ENCODE measurements at places on chromosomes 12 and 14.

DNA sequence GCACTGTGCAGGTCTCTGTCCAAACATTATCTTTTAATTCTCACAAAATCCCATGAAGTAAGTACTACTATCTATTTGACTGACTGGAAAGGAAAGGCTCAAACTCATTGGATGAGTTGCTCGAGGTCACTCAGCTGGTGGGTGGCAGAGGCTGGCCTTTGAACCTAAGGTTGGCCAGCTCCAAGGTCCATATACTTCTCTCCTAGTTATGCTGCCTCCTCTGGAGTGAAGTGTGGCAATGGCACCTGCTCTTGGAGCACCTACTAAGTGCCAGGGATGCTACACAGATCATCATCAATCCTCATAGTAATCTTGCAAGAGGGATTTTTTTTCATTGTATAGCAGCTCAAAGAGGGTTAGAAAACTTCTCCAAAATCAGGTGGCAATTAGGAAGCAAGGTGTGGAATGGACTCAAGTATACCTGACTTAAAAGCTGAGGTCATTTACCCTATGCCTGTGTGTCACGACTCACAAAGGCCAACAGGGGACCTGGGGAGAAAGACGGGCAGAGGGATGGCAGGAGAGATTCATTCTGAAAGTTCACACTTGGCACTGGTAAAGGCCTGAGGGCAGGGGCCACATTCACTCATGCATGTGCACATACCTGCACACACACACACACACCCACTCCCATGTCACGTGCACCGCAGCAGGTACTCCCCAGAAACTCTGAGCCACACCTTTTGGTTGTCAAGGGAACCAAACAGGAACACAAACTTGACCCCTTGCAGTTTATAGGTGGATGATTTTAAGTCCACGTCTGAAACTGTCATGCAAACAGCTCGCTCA is 146.4 kb downstream of the FOXN3 start:
- DNase-seq, result peak; percentile 17

- DNase-seq, result no peak
These were observed 169.8 kb downstream of the OTOGL start for GRCh38 chr12:80268924-80269749.

DNA sequence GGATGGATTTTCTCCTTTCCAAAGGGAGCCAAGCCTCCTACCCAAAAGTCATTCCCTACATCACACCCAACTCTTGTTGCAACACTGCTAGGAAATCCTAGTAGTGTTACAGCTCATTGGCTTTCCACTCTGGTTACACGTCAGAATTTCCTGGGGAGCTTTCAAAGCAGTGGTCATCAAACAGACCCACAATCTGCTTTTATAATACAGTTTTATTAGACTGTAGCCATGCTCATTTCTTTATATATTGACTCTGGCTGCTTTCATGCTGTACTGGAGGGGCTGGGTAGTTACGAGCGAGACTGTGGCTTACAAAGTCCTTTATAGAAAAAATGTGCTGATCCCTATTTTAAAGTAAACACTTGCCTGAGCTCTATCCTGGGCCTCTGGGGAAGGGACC is 34.3 kb downstream of the ZFYVE26 start:
- no peak for DNase-seq

- DNase-seq, result no peak
These were observed 231.2 kb downstream of the ETNK1 start for GRCh38 chr12:22856178-22856577.

- no peak for DNase-seq
These were observed 128.4 kb downstream of the RBM19 start for GRCh38 chr12:113837528-113838296.

DNA sequence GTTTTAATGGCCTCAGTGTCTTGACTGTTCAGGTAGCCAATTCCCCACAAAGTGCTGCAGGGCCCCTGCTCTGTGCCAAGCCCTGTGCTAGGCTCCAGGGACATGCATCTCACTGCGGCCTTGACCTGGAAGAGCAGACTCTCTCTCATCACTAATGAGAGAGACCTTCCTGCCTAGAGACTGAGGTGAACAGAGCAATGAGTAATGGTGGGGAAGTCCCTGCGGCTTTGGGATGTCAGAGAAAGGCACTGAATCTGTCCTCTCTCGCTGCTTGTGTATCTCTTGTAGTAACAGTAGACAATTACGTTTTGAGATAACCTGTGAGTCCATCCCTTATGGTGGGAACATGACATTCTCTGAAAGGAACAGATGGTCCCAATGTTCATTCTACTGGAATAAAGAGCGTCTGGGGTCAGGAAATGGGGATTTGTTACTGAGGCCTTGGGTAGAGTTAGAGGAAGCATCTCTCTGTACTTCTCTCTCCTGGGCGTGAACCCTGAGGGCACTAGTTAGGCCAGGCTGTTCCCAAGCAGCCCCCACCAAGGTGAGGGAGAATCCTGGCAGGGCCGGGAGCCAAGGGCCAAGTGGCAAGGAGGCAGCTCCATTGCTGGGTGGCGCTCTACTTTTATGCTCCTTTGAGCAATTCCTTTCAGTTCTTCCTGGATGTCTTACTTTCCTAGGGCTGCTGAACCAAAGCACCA is 13.5 kb downstream of the NFATC4 start:
- no peak for DNase-seq

DNA sequence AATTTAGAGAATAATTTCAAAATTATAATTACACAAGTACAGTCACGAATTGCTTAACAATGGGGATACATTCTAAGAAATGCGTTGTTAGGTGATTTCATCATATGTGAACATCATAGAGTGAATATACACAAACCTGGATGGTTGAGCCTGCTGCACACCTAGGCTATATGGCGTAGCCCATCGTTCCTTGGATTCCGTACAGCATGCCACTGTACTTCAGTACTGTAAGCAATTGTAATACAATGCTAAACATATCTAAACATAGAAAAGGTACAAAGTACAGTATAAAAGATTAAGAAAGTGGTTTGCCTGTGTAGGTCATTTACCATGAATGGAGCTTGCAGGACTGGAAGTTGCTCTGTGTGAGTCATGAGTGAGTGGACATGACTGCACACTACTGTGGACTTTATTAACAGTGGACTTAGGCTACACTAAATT is 286.2 kb downstream of the CACNA1C start:
- no peak for DNase-seq

- DNase-seq, result no peak
These were observed 27.3 kb upstream of the CHPT1 start for GRCh38 chr12:101670007-101670671.

- DNase-seq, result no peak
These were observed 229.9 kb upstream of the HMGA2 start for GRCh38 chr12:65594409-65594808.

GRCh38 chr12:130041983-130042812 is 120.1 kb upstream of the FZD10 start:
- DNase-seq, result no peak

- DNase-seq, result no peak
These were observed 15.3 kb upstream of the PIK3C2G start for GRCh38 chr12:18246066-18246465.

DNA sequence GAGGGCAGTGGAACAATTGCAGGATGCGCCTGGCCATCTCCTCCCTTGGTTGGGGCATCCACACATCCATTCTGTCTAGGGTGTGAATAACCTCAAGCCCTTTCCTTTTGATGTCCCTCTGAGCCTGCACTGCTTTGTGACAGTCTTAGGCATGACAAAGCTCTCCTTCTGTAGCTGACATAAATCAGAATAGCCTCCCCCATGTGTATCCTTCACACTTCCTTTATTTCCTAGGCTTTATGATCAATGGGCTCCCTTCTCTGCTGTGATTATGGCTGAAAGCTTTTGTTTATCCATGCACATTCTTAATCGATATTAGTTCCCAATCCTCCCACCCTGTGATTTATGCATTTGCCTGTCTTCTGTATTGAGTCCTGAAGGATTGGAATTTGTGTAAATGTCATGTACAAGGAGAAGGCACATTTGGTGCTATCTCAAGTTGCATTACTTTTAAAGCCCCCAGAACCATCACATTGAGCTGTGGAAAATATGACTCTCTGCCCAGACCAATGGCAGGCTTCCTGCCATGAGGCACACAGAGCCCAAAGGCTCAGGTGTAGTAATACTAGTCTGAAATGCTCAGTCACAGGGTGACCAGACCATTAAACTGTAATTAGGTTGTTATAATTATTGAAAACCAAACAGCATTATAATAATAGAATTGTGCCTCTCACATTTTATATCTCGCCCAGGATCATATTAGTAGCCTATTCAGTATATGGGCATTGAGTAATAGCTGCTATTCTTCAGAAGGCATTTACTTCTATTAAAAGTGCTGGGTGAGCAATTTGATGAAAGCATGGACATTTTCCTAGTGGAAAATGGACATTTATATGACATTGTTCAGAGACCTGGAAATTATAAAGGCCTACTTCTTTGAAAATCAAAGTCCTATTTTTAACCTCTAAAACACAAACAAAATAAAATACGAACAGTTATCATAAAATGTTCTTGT is 14.0 kb downstream of the EMP1 start:
- DNase-seq, result no peak
